ENCODE measurements at places on chromosomes 5 and 9. TPM values are rescaled to one million over a fixed set of nuclear protein-coding genes. Genes with fewer than 3 reads are reported as not detected.

GRCh38 chr5:168295574-168296201, 4.2 kb downstream of the WWC1 start:
- no peak for DNase-seq

DNA sequence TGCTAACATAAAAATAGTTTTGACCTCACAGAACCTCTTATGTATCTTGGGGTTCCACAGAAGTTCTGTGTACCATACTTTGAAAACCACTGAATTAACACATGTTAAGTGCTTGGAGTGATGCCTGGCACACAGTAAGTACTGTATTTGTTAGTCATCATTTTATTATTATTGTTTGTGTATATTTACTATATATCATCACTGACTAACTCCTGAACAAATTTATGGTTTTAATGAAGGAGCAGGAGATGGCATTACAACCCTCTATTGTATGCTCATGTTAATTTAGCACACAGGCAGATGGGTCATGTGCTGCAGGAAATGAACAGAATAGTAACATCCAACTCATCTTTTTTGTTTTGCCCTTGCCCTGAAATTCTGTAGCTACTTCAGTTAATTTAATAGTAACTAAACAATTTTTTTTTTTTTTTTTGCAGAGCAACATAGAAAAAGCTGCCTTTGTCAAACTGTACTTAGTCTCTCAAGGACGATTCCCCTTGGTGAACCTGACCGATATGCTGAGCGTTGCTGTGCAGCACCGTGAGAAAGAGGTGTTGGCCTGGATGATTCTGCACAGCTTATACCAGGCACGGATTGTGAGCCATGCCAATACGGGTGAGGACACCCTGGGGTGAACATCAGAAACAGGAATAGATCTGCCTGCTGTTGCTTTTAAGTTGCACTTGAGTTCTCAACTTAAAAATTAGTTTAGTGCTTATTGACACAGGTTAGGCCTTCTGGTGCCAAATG, 45.4 kb downstream of the HACD4 start:
- no peak for DNase-seq

DNA sequence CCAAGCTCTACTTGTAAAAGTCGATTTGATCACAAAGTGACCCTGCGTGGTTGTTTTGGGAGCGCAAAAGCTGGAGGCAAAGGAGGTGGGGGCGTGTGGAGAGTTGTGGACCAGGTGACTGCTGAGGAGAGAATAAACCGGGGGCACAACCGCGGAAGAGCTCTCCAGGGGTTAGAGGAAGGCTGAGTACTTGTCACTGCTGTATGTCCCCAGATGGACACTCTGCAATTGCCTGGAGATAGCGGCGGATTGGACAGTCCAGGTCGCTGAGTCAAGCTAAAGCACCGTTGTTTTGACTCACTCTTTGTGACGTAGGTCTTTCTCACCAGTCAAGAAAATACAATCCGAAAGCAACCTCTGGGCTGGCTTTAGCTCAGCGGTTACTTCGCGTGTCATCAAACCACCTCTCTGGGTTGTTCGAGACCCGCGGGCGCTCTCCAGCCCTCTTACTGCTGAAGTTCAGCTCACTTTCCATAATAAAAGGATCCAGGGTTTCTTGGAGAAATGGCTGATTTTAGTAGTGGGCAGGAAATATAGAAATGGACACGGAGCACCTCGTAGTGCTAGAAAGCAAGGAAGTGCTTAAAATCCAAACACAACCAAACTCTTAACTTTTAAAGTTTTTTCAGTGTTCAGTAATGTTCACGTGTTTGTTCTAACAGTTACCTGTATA, 25.7 kb downstream of the ZMAT2 start:
- DNase-seq = peak; percentile 64

DNA sequence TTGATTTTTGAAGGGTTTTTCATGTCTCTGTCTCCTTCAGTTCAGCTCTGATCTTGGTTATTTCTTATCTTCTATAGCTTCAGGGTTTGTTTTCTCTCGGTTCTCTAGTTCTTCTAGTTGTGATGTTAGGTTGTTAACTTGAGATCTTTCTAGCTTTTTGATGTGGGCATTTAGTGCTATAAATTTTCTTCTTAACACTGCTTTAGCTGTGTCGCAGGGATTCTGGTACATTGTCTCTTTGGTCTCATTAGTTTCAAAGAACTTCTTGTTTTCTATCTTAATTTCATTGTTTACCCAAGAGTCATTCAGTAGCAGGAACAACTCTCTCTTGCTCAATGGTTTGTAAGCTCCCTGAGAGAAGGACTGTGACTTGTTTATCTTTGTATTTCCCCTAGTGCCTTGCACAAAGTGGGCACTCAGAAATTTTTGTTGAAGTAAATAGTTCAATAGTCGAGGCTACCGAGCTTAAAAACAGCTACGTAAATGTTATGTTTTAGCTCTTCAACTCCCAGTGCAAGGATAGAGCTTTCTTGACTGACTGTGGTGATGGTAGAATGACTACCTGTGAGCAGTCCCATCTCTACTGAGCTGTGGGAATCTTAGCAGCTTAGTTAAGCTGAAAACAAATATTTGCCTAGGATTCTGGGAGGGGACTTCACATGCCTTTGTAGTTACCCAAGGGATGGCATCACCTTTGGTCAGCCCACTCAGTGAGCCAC, 225.8 kb upstream of the ELL2 start:
- no peak for DNase-seq

The HSD17B3 gene
- total RNA-seq = 2.2 TPM

- DNase-seq = no peak
Measured at GRCh38 chr9:130894546-130894945, 2.1 kb downstream of the QRFP start.
